ENCODE measurements at places on chromosomes 11 and 22.

DNA sequence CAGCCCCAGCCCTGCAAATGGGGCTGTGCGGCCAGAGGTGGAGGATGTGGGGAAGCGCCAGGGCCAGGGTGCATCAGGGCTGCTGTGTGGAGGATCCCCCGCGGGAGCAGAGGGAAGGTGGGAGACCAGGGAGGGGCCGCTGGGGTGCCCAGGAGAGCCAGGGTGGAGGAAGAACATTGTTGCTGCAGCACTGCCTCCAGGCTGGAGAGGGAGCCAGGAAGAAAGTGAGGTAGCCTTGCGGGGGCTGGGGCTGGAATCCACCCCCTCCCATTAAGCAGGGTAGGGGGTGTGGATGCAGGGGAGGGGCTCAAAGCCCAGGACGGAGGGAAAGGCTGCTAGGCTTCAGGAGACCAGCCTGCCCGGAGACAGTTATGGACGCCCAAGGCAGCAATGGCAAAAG, 15.0 kb downstream of the CABP7 start:
- no peak for DNase-seq

DNA sequence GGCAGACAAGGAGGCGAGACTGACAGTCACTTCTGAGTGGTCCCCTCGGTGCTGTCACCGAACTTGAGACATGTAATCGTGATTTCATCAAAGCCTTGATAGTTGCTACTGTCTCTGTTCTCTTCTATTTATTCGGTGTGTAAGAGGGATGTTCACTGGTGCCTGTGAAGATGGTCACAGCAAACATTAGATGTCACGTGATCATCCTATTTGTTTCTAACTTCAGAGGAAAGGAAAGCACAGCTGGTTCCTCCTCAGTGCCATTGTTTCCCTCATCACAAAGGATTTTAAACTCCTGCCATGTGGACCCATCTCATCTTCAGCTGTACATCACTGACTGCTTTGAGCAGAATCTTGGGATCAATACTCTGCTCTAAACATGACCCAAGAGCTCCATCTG, 73.1 kb upstream of the CLMP start:
- no peak for DNase-seq

DNA sequence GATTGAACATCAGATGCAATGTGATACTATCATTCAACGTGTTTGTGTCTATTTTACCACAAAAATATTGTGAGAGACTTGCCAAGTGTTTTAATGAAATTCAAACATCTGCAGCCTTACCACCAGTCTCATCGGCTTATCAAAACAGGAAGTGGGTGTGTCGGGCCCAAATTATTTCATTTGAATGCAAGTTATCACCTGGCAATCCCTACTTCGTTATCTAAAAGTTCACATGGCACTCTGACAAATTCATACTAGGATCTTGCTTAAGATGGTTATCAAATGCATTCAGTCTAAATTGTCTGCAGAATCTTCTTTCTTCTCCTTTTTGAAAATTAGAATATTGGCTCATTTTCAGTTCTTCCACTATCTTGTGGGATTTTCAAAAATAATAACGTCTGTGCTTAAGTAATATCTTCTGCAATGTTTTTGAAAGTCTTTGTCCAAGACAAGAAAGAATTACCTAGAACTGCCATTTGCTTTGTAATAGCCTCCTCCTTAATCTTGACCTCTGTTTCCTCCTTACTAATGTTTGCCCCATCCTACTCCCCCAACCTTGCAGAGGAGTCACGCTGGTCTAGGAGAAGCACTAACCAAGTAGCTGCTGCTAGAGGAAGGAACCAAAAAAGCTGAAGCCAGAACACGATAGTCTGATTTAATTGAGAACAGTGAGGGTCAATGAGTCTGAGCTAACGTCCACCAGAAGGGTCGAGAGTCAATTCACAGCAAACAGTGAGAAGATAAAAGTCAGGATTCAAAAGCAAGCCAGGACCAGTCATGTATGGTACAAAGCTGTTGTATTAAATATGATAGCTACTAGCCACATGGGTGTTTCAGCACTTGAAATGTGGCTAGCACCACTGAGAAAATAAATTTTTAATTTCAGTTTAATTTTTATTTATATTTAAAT, 10.2 kb upstream of the BIRC3 start:
- DNase-seq = no peak

DNA sequence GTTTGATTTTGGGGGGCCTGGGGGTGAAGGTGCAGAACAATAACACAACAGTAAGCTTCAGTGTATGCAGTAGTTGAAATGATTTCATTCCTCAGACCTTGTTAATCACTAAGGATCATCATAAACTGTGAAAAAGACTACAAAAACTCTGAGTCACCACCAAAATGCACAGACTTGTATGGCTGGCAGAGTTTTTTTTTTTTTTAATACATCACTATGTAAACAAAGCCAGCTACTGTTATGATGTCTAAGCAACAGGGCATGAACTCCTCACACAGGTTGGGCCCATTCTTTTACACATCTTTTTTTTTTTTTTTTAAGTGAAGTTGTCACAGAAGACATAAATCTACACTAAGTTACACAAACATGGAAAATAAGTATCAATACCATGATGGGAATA, 311.9 kb downstream of the GUCY1A2 start:
- no peak for DNase-seq

- no peak for DNase-seq
Observed at GRCh38 chr11:94058630-94059029, 37.5 kb downstream of the HEPHL1 start.

DNA sequence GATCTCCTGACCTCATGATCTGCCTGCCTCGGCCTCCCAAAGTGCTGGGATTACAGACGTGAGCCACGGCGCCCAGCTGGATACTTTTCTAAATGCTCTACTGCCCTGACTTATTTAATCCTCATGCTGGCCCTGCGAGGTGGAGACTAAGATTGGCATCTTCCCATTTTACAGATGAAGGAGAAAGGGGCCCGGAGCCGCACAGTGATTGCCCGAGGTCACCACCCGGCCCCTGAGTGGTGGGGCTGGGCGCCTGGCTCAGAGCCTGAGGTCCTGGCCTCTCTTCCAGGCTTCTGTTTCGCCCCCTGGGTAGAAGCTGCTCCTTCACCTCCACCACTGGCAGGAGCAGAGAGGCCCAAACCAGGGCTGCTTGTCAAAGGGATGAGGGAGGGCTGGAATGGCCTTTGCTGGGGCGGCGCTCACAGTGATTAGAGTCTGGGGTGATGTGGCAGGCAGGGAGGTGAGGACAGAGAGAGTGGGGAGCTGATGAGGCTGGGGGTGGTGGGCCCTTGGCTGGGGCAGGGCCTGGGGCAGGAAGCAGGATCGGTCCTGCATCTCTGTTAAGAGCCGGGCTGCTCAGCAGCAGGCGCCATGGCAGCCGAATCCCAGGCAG, 15.4 kb upstream of the MPPED1 start:
- DNase-seq = no peak

GRCh38 chr11:17475666-17476316, 854 bp downstream of the ABCC8 start:
- DNase-seq = no peak

- no peak for DNase-seq
Observed at GRCh38 chr22:17434856-17435255, 65.6 kb downstream of the CECR2 start.

DNA sequence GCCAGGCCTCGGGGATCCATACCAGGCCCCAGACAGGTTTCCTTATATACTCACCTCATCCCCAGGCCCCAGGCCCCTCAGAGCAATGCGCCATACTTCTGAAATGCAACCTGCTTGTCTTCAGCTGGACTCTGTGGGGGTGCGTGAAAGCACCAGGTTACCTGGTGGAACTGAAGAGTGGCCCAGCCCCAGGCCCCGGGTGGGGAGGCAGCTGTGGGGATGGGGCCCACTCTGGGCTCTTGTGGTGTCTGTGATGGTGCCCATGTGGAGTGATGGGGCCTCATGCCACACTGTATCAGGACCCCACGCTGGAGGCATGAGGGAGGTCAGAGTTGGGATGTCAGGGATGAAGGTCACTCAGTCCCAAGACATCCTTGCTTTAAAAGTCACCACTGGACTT, 999.0 kb downstream of the BRD1 start:
- DNase-seq = no peak

- no peak for DNase-seq
Observed at GRCh38 chr11:127385071-127385470, 384.5 kb upstream of the KIRREL3 start.

- no peak for DNase-seq
Observed at GRCh38 chr11:107592231-107592590, 1.3 kb downstream of the ELMOD1 start.

DNA sequence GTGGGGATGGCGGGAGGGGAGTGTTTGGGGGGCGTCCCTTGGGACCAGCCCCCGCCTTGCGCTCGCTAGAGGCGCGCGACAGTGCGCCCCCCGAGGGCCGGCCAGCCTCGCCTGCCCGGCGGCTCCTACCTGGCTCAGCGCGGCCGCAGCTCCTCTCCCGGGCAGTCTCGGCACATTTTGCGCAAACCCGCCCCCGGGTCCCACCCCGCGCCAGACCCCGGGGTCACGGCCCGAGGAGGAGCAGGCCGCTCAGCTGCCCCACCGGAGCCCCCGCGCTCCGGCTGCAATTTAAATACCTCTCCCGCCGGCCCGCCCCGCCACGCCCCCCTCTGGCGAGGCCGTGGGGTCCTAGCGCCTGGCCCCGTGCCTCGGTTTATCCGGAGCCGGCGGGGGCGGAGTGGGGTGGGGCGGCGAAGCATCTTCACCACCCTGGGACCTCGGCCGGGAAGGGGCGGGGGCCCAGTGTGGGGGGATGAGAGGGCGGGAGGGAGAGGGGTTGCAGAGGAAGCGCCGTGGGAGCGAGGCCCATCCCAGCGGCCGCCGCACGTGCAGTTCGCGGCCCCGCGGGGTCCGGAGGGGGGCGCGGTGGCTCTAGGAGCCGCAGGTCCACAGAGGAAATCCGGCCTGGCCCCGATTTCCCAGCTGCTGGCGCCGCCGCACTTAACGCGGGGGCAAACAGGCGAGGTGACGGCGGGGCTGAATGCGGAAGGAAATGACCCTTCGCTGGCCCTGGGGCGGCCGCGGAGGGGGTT, at the start of gene LRRC32:
TSS of gene LRRC32 (minus strand) at position 263 of the 752 bp plus-strand sequence. CDS start 4,793 bp downstream, outside the sequence.
- no peak for DNase-seq

DNA sequence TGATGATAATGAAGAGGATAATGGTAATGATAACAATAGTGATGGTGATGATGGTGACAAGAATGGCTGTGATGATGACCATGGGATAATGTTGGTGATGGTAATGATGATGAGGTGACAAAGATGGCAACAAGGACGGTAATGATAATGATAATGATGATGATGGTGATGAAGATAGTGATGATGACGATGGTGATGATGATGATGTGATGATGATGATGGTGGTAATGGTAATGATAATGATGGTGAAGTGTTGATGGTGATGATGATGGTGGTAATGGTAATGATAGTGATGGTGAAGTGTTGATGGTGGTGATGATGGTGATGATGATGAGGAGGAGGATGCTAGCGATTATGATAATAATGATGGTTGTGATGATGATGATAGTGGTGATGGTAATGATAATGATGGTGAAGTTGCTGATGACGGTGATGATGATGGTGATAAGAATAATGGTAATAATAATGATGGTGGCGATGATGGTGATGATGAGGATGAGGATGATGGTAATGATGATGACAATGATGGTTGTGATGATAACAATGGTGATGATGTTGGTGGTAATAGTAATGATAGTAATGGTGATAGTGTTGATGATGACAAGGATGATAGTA, 54.7 kb upstream of the OPCML start:
- no peak for DNase-seq

DNA sequence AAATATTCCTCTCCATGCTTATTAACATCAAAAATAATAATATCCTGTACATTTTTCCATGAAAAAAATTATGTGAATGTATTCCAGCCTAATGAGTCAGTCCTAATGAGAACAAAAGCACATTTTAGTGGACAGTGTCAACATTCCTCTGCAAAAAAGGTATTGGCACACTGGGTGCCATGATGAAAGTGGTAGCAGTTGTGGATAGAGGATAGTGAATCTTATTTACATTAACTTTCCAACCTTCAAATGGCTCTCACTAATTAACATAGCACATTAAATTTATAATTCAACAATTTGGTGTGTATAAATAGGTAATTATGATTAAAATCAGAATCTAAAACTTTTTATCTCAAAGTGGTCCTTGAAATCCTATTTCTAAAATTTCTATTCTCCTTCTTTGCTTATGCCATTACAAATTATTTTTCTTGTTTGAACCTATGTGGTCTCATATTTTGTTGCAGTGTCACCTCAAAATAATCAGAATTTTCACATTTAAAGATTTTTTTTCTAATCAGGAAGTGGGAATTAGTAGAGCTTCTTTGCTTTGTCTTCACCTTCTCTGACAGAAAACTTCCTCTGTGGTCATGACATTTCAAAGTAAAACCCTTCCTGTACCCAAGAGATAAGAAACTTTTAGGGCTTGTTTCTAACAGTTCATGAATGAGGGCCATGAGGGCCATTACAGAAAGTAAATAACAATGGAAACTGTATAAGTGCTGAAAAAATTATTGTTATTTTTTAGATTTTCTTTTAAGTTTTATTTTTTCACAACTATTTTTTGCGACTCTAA, 18.7 kb downstream of the SOX6 start:
- no peak for DNase-seq
